ENCODE measurements at places on chromosomes 4 and X.

DNA sequence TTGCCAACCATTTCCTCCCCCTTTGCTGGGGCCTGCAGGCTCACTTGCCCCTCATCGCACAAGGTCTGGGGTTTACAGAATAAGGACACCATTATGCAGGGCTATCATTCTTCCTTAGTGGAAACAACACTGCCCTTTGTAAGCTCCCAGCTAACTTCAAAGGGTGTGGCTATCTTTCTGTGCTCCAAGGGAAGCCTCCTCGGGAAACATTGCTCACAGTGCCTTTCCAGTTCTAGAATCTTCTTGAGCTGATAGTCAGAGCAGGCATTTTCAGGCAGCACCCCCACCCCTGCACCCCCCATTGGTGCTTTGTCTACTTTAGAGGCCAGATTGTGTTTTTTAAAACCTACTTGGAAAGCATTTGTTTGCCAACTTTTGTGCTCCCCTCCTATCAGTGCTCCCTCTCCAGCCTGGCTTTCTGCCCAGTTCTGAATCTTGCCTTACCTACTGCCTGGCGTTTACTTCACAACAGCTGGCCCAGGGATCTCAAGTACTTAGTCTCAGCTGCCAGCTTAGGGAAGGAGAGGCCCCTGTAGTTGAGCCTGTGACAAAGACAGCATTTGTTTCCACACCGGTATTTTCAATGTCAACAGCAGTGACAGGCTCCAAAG, 53.5 kb downstream of the PLAC1 start:
- no peak for DNase-seq

DNA sequence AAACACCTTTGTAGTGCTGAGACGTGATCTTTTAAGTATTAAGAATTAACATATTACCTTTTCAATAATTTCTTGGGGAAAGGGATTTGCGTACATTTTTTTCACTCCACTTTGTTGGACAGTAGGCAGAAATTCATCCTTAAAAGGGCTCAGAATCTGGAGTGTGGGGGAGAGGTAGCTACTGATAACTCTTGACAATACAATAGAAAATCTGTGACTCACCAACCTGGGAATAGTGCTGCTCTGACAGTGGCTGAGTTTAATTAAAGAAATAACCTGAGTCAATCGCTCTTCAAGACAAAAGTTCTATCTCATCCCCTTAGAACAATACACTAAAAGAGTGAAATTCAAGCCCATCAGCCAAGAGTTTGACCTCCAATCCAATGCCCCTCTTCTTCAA, 60.2 kb downstream of the SLC9A7 start:
- no peak for DNase-seq

DNA sequence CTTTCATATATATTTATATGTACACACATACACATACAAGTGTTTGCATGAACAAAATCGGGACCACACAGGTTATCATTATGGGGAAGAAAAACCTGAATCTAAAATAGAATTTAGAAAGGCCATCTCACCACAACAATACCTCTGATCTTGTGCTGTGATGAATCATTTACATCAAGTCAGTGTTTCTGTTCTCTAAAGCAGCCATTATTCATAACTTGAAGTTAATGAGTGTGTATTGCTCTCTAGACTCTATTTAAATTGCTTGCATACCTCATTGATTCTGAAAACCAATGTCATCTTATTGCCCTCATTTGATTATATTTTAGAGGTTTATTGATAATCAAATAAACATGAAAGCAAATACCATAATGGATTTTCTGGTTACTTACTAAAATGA, 71.6 kb downstream of the FAM114A1 start:
- no peak for DNase-seq

GRCh38 chrX:8914681-8915080, 113.5 kb upstream of the FAM9A start:
- no peak for DNase-seq

DNA sequence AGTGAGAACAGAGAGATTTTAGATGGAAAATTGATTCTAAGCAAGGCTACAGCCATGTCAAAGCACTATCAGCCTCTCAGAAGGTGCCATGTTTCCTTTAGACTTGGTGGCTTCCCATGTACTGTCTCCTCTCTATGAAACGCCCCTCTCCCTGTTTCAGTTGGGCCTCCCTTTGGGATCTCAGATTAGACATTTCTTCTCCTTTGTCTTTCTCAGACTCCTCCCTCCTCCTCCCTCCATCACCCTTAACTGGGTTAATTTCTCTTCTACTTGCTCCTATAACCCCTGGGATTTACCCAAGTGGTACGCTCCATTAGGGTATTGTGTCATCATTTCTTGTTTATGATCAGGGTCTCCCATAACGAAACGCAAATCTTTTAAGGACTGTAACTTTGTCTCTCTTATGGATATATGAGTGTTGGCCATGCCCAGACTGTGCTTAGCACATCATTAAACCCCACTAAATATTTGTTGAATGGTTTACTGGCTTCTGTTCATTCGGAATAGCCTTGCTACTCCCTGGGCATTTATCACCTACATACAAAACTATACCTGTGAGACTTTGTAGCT, 106.8 kb downstream of the FAM9B start:
- DNase-seq, result no peak

DNA sequence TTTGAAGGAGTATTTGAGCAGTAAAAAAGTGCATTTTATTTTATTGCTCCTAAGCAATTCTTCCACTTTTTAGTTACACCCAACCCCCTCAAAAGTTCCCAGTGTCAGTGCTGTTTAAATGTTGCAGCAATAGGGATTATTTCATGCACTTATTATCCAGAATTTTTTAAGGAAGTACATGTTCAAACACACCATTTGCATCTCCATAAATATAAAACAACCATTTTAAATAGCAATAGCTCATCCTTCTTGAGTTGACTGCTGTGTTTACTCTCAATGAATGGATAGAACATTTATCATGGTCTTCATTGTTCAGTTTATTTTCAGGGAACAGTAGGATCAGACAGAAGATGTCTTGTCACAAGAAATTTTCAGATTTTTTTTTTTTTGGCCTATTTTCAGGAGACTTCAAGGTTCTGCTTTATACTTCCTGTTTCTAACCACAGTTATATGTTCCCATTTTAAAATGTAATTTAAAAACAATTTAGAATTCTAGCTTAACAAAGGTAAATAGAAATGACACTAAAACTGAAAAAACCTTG, 171.9 kb downstream of the TMA16 start:
- DNase-seq, result no peak

DNA sequence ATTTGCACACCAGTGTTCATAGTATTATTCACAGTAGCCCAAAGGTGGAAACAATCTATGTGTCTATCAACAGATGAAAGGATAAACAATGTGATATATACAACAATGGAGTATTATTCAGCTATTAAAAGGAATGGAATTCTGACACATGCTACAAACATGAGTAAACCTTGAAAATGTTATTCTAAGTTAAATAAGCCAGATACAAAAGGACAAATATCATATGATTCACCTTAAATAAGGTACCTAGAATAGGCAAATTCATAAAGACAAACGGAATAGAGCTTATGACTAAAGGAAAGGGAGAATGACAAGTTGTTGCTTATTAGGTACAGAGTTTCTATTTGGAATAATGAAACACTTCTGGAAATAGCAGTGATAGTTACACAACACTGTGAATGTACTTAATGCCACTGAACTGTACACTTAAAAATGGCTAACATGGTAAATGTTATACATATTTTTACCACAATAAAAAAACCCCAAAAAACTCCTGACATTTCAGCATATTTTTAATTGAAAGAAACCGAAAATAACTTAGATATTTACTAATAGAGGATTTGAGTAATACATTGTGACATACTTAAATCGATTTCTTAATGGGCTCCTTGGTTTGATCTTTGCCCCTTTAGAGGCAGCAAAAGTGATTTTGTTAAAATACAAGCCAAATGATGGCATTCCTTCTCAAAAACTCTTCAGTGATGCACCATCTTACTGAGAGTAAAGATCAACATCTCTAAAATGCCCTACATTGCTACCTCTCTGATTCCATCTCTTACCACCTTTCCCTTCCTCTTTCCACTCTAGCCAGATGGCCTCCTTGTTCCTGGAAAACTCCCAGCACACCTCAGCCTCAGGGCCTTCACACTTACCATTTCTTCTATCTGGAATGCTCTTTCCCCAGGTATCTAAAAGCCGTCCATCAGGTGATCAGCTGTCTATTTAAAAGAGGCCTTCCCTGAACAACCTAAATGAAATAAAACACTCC, 8.6 kb upstream of the CYP2U1 start:
- DNase-seq, result no peak

DNA sequence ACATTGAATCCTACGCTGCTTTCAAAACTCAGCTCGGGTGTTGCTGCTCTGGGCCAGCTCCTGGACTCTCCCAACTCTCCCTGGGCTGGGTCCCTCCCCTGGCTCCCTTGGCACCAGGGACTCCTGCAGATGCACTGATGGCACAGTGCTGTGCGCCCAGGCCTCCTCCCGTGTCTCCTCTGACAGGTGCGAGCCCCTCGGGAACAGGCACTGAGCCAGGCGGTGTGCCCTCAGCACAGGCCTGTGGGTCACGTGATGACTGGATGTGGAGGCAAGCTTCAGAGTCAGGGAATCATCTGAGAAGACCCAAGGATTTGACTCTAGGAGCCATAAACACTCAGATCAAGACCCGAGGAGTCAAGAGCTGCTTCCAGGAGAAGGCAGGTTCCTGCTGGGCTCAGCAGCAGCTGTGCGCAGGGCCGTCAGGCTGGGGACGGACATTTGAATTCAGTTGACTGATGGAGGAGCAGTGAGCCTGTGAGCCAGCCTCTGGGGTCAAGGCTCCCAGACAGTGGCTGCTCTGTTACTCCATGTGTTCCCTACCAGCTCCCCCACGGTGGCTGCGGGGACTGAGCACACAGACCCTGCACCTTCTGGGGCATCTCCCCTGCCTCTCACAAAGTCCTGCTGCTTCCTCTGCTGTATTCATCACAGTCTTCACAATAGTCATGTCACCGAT, 33.0 kb downstream of the NAT8L start:
- DNase-seq, result no peak

- no peak for DNase-seq
Observed at GRCh38 chr4:145493166-145493565, 11.5 kb downstream of the SMAD1 start.

GRCh38 chr4:127875791-127876190, 4.9 kb upstream of the PLK4 start:
- DNase-seq, result no peak

DNA sequence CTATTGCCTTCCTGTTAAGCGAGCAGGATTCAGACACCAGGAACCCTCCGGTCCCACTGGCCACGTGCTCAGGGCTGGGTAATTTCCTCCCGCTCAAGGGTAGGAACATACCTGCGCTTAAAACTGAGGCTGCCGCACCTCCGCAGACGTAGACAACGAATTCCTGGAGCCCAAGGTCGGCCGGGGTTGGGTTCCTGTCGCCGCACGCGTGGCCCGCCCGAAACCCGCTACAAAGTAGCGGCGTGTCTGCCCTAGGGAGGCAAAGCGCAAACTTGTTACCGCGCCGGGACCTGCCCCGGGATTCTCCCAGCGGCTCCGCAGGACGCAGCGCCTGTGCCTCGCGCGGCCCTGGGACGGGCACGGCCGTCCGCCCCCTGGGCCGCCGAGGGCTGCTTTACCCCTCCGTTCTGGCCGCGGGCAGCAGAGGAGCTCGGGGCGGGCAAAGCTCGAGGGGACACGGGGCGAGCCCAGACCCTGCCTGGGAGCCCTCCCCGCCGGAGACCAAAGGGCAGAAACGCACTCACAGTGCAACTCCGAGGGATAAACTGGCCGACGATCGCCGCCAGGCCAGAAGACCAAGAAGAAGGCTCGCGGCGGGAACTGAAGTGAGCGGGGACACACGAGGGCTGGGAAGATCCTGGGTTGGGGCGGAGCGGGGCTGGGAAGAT, at the start of gene ERVMER34-1:
Gene ERVMER34-1, minus strand, starts transcription at position 607 of the 668 bp plus-strand sequence. CDS start 5,905 bp downstream, outside the sequence.
- DNase-seq, result no peak

DNA sequence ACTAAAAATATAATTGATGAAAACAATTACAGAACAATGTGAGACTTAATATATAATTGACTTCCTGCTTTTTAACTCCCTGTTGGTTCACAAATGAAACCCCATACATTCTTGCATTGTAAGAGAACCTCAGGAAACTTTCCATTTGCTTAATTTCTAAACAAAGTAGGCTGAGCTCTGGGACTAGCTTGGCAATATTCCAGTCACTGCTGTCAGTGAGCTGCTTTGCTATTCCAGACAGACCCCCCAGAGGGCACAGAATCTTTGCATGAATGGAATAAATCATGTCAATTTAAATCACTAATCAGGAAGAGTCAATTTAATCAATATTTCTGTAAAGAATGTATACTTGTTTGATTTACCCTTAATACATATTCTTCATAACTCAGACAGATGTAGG, 110.6 kb downstream of the NEXMIF start:
- DNase-seq, result no peak

DNA sequence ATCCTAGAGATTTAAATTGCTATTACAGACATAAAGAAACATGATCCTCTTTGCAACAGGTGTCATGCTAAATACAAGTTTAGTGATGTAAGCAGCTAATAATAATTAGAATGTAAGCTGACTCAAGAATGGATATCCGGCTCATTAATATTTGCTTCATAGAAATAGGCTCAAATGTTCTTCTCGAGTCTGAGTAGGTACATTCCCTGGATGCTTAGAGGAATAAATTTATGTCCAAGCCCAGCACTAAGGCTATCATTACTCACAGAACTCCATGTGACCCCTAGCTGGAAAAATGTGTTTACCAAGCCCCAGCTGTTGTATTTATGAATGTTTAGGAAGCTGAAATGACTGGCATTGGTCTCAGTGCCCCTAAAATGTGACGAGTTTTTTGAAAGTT, 87.6 kb upstream of the TSPAN7 start:
- DNase-seq, result no peak

DNA sequence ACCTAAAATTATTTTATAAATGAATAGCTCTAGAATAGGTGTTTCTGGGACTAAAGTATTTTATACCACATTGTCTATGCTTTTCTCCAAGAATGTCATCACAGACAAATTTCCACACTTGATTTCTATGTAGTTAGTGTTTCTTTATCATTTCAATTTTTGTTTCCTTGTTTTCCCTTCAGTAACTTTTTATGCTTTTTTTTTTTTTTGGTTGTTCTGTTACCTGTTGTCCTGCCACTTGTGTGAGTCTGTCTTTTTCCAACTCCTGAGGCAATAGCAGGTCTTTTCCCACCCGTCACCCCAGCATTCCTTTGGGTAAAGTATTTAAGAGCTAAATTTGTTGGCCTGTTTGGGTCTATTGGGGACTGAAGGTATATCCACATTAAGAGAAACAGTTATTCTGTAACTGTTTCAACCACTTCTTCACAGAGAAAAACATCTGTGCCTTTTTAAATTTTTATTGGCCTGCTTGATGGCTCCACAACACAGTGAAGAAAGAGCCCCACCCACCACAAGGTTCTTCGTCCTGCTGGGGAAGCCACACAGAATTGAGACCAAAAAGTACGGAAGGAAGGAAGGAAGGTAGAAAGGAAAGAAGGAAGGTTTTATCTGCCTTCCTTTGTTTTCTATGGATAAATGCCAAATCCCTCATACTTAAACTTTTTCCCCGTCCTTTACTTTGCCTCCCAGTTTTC, 17.7 kb upstream of the GPC3 start:
- no peak for DNase-seq

GRCh38 chr4:15688051-15688450, 6.4 kb downstream of the FAM200B start:
- no peak for DNase-seq
